ENCODE measurements at places on chromosomes 3 and 15.

DNA sequence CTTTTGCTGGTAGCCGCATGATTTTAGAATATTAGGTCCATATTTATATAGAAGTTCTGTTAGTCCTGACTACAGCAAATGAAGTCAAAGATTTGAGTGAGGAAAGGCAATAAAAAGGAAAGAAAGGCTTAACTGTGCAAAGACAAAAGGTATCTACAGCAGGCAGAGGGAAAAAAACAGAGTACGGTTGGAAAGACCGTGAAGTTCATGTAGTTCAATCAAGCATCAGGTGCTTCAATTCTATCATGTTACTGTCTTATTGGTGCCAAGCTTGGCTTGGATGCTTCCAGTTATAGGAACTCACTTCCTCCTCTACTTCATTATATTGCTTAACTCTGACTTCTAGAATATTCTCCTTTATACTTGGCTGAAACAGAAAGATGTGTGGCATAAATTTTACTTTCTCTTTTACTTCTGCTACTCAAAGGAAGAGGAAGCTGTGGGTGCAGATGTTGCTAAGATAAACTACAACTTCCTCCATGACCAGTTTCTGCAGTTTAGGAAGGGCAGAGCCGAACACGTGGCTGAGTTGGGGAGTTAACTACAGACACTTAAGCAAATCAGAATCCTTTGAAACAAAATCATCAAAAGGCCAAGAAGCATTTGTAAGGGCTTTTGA lies 72.6 kb upstream of the ZBED2 start:
- DNase-seq, result peak; percentile 79

- DNase-seq, result no peak
These were observed 23.1 kb upstream of the THSD4 start for GRCh38 chr15:71092056-71092600.

DNA sequence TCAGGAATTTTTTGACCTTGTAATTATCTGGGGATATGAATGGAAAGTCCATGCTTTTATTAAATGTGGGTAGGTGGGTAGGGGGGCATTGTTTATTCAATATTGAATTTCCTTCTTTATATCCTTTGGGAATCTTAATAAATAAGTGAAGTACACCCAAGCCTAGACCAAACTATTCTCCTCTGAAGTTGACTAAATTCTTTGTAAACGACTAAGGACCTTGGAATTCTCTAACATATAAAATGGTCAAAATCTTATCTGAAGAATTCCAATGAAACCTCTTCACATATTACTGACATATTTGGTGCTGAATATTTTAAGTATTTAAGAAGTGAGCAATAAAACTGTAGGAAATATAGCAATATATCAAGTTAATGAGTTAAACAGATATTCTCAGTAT lies 1432.1 kb upstream of the GBE1 start:
- no peak for DNase-seq

- DNase-seq, result no peak
These were observed 320.3 kb upstream of the TGFBR2 start for GRCh38 chr3:30286007-30286669.

GRCh38 chr15:61811952-61812351 lies 248.3 kb downstream of the VPS13C start:
- no peak for DNase-seq

DNA sequence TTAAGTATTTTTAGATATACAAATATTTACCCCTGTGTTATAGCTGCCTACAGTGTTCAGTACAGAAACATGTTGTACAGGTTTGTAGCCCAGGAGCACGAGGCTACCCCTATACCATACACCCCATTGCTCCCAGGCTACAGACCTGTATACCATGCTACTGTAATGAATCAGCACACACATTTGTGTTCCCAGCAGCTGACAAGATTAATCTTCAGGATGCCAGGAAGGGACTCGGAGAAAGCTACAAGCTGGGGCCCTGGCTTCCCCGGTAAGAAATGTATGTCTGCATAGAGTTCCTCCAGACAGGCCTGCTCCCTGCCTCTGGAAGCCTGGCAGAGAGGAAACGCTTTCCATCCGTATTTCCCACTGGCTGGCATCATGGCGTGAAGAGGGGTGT lies 136.5 kb downstream of the XXYLT1 start:
- no peak for DNase-seq

- no peak for DNase-seq
These were observed 237.5 kb upstream of the TBC1D5 start for GRCh38 chr3:17979911-17980310.

- no peak for DNase-seq
These were observed 22.7 kb upstream of the CHRNB4 start for GRCh38 chr15:78663703-78664102.

GRCh38 chr15:67002368-67002767 lies 63.0 kb upstream of the SMAD3 start:
- no peak for DNase-seq

All from CD4-positive, alpha-beta T cell treated with Interferon gamma for 1 hour (primary cell).